A549 treated with AZD2906 at 1 μM for 4 hours (cell line): ENCODE measurements at places on chromosomes 7 and 10. TPM values are rescaled to one million over a fixed set of nuclear protein-coding genes. Genes with fewer than 3 reads are reported as not detected.

ANKRD22 gene
- 0.31 to 0.40 TPM (median 0.37 TPM) in 5 replicates for total RNA-seq

ADAP1 gene
- total RNA-seq, result 3.2 to 4.2 TPM (median 4.0 TPM) in 5 replicates

WDR86 gene
- 0.13 to 0.26 TPM (median 0.20 TPM) in 5 replicates for total RNA-seq

CALHM1 gene
- total RNA-seq, result 0.02 TPM in 1 of 5 replicates, not detected in the others

LRRC27 gene
- 5.0 to 6.4 TPM (median 5.4 TPM) in 5 replicates for total RNA-seq

UTF1 gene
- total RNA-seq, result not detected in 5 replicates

TAS2R4 gene
- total RNA-seq, result 0.05 to 0.17 TPM (median 0.11 TPM) in 5 replicates

ATOH7 gene
- total RNA-seq, result 0.08 to 0.36 TPM (median 0.21 TPM) in 5 replicates

EBF3 gene
- 0.13 to 0.33 TPM (median 0.20 TPM) in 5 replicates for total RNA-seq

TRIM24 gene
- total RNA-seq, result 6.7 to 7.9 TPM (median 7.5 TPM) in 5 replicates

UCN3 gene
- total RNA-seq, result not detected in 5 replicates

SMC3 gene
- total RNA-seq, result 35.8 to 62.7 TPM (median 41.5 TPM) in 5 replicates

LIPN gene
- total RNA-seq, result not detected in 5 replicates

ARL4A gene
- 57.5 to 63.5 TPM (median 58.7 TPM) in 5 replicates for total RNA-seq

GRB10 gene
- 53.8 to 57.6 TPM (median 55.7 TPM) in 5 replicates for total RNA-seq

KCNIP2 gene
- 0.35 to 0.60 TPM (median 0.47 TPM) in 5 replicates for total RNA-seq

EVX1 gene
- total RNA-seq, result 0.09 to 0.22 TPM (median 0.14 TPM) in 5 replicates
